ENCODE measurements at places on chromosomes 7 and 10. TPM values are rescaled to one million over a fixed set of nuclear protein-coding genes. Genes with fewer than 3 reads are reported as not detected.

The TMEM168 gene
- 10.1 TPM for total RNA-seq

The GTF2I gene
- 124 TPM for total RNA-seq

The KCND2 gene
- 0.38 TPM for total RNA-seq

The CD36 gene
- total RNA-seq, result not detected

The CYP2C8 gene
- total RNA-seq, result not detected

The STOX1 gene
- 0.16 TPM for total RNA-seq

The GPC2 gene
- total RNA-seq, result 4.4 TPM

The ABCC2 gene
- total RNA-seq, result 0.38 TPM
